ENCODE measurements at places on chromosomes 13 and 19.

DNA sequence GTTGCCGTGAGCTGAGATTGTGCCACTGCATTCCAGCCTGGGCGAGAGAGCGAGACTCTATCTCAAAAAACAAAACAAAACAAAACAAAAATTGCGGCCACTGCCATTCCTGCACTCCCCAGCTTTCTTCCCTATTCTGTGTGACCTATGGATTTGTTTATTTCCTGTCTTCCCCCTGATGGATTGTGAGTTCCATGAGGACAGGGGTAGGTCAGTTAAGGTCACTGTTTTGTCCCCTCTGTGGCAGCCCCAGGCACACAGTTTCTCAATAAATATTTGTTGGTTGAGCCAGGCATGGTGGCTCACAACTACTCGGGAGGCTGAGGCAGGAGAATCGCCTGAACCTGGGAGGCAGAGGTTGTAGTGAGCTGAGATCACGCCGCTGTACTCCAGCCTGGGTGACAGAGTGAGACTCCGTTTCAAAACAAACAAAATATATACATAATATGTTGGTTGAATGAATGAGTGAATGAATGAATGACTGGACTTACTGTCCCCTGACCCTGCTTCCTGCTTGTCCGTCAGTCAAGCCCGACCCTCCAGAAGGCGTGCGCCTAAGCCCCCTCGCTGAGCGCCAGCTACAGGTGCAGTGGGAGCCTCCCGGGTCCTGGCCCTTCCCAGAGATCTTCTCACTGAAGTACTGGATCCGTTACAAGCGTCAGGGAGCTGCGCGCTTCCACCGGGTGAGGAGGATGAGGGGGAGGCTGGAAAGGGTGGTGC is 5.0 kb downstream of the EBI3 start:
- DNase-seq: no peak

- DNase-seq: no peak
These were observed 1096.6 kb downstream of the PCDH17 start for GRCh38 chr13:58728126-58728525.

DNA sequence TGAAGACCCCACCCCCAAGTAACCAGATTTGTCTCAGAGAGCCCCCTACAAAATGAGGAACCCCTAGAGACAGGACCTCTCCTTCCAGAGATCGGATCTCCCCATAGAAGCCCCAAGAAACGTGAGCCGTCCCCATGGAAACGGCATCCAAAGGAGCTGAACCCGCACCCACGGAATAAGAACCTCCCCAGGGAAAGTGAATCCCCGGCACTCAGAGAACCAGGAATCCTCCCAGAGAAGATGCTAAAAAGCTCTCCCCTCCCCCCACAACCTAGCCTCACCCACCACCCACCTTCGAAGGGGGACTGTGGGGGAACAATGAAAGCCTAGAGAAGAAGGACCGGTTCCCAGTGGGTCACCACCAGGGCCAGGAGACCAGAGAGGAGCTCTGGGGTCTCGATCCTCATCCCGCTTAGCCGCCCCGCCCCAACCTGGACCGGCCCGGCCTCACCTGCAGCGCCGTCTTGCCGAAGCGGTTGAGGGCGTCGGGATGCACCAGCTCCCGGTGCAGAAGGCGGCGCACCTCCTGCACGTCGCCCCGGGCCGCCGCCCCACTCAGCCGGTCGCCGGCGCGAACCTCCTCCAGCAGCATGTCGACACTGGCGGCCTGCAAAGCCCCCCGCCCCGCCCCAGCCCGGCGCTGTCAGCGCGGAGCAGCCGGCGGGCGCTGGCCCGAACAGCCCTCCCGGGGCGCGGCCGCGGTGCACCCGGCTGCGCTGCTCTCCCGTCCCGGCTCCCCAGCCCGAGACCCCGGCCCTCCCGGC is 535 bp downstream of the CDKN2D start:
- DNase-seq: no peak

DNA sequence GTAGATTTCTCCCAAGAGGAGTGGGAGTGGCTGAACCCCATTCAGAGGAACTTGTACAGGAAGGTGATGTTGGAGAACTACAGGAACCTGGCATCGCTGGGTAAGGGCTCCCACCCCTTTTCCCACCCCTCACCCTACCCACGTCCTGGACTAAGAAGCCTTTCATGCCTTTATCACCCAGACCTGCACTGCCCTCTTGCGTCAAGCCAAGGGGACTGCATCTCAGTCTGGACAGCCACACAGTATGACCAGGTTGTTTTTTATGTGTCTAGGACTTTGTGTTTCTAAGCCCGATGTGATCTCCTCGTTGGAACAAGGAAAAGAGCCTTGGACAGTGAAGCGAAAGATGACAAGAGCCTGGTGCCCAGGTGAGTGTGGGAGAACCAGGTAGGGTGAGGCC is 8.8 kb downstream of the ZFP28 start:
- DNase-seq: no peak

- no peak for DNase-seq
These were observed 267.3 kb downstream of the DLEU7 start for GRCh38 chr13:50576156-50576555.

DNA sequence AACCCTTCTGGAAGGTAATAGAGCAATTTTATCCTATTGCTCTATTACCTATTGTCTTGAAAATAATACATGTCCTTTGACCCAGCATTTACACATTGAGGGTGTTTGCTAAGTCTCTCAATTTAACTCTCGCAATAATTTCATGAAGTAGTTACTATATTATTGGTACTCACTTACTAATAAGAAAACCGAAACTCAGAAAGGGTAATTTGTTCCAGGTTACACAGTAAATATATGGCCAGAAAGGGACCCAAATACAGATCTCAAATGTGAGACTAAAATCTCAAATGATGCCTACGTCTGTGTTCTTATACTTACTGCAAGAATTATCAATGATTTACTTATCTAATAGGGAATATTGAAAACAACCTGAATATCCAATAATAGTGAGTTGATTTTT is 29.7 kb upstream of the FAM216B start:
- no peak for DNase-seq

DNA sequence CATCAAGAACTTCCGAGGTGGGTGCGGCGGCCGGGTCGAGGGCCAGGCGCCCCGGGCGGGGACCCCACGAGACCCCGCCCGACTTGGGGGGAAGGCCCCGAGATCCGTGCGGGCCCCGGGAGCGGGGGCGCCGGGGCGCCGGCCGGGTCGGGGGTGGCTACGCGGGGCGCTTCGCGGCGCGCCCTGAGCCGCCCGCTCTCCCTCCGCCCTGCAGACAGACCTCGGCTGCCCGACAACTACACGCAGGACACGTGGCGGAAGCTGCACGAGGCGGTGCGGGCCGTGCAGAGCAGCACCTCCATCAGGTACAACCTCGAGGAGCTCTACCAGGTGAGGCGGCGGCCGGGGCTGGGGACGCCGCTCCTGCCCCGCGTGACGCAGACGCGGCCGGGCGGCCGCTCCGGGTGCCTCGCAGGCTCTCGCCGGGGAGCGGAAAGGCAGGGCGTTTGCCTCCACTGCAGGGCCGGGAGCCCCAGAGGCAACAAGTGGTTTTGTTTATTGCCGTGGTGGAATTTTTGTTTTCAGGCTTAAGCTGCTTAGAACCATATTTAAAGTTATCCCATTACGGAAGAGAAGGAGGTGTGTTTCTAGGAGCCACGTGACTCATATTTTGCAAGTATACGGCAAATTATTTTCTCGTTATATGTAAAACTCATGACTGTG is 477 bp downstream of the CUL4A start:
- DNase-seq: no peak

Measured in NT2/D1 (cell line).